Upper lobe of left lung (tissue), 6 donors: ENCODE measurements at places on chromosomes 12 and 14. TPM values are rescaled to one million over a fixed set of nuclear protein-coding genes. Genes with fewer than 3 reads are reported as not detected.

The MSI1 gene
- total RNA-seq: not detected

The LTA4H gene
- 110 TPM for total RNA-seq

The CACNA2D4 gene
- 6.6 TPM for total RNA-seq

The INHBC gene
- total RNA-seq: not detected

The KHNYN gene
- 43.9 TPM for total RNA-seq

The SERPINA12 gene
- not detected for total RNA-seq

The KLRG1 gene
- 1.8 TPM for total RNA-seq

The TAS2R8 gene
- not detected for total RNA-seq

The PDE3A gene
- total RNA-seq: 2.1 TPM

The BATF gene
- 10.2 TPM for total RNA-seq

The ZBTB42 gene
- 20.0 TPM for total RNA-seq
